ENCODE measurements at places on chromosomes 7 and 10.

DNA sequence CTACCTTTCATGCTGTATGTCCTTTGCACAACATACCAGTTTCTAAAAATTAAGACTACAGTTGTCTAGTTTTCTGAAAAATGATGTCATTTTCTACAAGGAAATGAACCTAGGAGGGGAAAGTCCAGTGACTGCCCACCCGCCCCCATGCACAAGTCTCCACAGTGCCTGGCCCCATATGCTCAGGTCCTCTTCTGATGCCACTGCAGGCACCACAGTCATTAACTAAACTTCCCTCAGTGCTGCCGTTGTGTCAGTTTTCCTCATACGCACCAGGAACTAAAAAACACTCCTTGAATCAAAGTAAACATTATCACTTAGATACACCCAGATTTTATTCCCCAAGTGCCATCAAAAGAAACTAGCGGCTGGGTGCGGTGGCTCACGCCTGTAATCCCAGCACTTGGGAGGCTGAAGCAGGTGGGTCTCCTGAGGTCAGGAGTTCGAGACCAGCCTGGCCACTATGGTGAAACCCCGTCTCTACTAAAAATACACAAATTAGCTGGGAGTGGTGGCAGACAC, 6.9 kb upstream of the TNS3 start:
- DNase-seq, result no peak

- DNase-seq, result no peak
Observed at GRCh38 chr10:5862360-5862961, 27.2 kb downstream of the ANKRD16 start.

DNA sequence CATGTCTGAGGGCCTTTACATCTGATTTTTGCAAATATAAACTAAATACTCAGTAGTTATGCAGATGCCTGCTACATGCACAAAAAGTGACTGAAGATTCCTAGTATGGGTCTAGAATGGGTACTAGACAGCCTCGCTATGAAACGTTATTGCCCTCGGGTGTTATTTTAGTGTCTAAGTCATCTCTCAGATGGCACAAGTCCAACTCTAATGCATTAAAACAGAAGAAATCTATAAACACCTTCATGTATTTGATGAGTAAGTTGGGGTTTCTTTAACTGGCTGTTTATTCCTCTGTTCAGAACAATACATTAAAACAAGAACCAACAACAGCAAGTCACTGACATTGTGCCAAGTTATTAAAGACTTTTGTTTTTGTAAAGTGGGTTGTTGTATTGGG, 41.6 kb downstream of the TEX36 start:
- DNase-seq, result no peak

DNA sequence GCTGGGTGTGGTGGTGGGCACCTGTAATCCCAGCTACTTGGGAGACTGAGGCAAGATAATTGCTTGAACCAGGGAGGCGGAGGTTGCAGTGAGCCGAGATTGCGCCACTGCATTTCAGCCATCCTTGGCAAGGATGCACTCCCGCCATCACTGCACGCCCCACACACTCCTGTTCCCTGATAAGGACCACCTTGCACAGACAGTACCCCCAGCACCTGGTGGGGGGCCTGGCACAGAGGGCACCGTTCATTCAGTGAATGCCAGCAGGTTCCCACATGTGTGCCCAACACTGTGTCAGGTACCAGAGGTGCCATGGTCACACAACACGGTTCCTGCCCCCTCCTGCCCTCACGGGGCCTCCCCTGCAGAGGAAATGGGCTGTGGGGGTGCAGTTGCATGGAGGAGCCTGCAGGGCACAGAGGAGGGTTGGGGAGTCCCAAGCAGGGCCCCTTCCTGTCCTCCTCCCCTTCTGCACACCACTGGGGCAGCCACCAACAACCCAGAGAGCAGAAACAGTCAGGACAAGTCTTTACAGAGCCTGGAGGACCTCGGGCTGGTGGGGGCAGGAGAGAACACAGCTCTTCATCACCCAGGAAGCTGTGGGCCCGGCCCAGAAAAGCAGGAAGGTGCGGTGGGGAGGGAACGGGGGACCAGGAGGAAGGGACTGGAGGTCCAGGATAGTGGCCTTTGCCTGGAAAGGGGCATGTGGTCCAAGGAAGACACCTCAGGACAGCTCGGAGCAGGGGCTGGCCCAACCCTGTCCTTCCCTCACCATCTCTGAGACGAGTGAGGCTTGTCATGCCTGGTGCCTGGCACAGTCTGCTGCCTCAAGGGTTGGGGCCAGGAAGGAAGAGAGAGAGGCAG, 7.1 kb downstream of the CRYGN start:
- DNase-seq, result no peak

DNA sequence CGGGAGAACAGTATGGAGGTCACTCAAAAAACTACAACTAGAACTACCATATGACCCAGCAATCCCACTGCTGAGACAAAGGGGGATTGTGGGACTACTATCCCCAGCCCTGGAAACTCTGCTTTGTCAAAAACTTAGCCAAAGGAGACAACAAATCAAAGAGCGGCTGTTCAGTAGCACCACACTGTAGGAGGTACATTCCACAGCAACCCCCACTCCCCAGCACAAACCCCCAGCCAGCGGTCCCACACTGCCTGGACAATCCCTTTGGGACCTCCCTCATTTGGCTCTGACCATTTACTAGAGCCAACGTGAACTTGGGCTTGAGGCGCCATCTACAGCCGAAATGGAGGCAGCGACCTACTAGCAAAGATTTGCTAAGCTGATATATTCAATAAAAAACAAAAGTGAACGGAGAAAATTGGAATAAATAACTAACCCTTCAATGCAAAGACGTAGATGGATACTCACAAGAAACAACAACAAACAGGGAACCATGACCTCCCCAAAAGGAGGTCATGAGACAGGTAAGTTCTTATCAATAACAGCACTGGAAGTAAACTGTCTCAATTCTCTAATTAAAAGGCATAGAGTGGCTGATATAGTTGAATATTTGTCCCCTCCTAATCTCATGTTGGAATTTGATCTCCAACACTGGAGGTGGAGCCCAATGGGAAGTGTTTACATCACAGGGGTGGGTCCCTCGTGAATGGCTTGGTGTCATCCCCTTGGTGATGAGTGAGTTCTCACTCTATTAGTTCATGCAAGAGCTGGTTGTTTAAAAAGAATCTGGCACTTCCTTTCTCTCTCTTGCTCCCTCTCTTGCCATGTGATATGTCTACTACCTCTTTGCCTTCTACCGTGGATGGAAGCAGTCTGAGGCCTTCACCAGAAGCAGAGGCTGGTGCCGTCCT, 119.0 kb upstream of the KCNMA1 start:
- no peak for DNase-seq

GRCh38 chr7:42338916-42339540, 102.0 kb upstream of the GLI3 start:
- no peak for DNase-seq

GRCh38 chr10:89981891-89982290, 280.5 kb downstream of the KIF20B start:
- DNase-seq, result no peak

DNA sequence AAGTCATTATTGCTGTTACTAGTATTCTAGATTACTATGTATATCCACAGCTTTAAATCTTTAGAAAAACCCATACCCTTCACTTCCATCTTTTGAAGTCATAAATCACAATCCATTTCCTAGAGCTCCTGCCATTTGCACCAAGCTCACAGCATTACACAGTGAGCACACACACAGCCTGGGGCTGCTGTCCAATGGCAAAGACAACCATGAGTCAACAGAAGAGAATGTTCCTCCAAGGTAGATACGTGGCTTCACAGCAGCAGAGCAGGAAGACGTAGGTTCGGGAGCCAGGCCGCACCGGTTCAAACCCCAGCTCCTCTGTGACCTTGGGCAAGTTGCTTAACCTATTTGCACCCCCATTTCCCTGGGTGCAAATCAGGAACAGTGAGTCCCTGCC, 234.6 kb downstream of the DIP2C start:
- no peak for DNase-seq

DNA sequence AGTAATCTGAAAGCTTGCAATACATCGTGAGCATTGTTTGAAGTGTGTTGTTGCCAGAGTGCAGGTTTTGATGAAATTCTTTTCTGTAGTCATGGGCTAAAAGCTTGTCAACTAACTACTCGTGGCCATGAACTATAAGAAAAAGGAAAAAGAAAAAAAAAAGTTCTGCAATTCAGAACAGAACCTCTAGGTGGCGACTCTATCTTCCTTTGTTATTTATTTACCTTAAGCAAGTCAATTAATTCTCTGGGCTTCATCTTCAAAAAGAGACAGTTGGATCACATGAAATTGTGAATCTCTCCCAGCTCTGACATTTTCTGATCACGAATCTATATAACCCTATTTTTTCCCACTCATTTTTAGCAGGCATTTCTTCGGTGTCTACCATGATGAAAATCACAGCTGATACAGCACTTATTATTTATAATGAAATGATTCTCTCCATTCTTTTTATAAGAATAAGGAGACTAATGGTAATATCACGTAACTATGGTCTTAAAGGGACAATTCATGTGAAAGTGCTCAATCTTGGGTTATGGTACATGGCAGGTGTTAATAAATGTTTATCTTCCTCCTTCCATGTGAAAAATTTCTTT, 18.8 kb downstream of the TMEM196 start:
- no peak for DNase-seq

GRCh38 chr10:119090968-119091367, 10.4 kb upstream of the EIF3A start:
- no peak for DNase-seq
